Heart left ventricle (tissue), 16 donors: ENCODE measurements at places on chromosomes 16 and 17. TPM values are rescaled to one million over a fixed set of nuclear protein-coding genes. Genes with fewer than 3 reads are reported as not detected.
A peak's percentile ranks its signal among the peaks of the same experiment; 100 is the strongest.

GRCh38 chr17:68094481-68095078 lies 59.0 kb downstream of the KPNA2 start:
- H3K4me1 ChIP-seq, result no peaks in the 10 kb centered on the region
- H3K27me3 ChIP-seq, result no peaks in the 10 kb centered on the region
- DNase-seq, result no peak
- H3K36me3 ChIP-seq, result no peaks in the 10 kb centered on the region

- H3K36me3 ChIP-seq, result no peaks in the 10 kb centered on the region
- no peak overlapping the region for H3K4me3 ChIP-seq
- no peak overlapping the region for H3K27ac ChIP-seq
- peaks cover 7% of the 10 kb centered on the region for H3K4me1 ChIP-seq
These were observed 6.9 kb downstream of the PIMREG start for GRCh38 chr17:6450926-6451832.

- no peaks in the 10 kb centered on the region for H3K36me3 ChIP-seq
- no peak overlapping the region for H3K4me3 ChIP-seq
- H3K27ac ChIP-seq, result no peak overlapping the region
- peaks cover 4% of the 10 kb centered on the region for H3K27me3 ChIP-seq
- DNase-seq, result peak; percentile 57
These were observed 4.8 kb upstream of the MT2A start for GRCh38 chr16:56603589-56603988.

DNA sequence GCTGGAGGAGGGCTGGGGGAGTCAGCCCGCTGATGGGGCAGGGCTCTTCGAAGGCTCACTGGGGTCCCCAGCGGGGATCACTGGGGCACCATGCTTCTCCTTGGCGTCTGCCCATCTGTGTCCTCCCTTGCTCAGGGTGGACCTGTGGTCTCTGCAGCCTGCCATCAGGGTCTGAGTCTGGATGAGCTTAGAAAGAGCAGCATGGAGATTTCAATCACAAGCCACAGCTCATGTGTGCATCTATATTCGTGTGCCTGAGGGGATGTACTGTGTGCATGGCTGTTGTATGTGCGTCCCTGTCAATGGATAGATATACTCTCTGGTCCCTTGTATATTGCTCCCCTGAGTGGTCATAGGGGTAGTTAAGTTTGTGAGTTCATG lies 126.6 kb upstream of the SDK2 start:
- H3K4me1 ChIP-seq, result peaks cover 19% of the 10 kb centered on the region
- no peak overlapping the region for H3K4me3 ChIP-seq
- no peaks in the 10 kb centered on the region for H3K27me3 ChIP-seq
- no peaks in the 10 kb centered on the region for H3K36me3 ChIP-seq

GRCh38 chr16:23917621-23918020 lies 81.8 kb downstream of the PRKCB start:
- no peaks in the 10 kb centered on the region for H3K36me3 ChIP-seq
- H3K4me3 ChIP-seq, result no peak overlapping the region
- no peaks in the 10 kb centered on the region for H3K27me3 ChIP-seq
- no peak for DNase-seq
- H3K27ac ChIP-seq, result no peak overlapping the region
- H3K4me1 ChIP-seq, result no peaks in the 10 kb centered on the region

DNA sequence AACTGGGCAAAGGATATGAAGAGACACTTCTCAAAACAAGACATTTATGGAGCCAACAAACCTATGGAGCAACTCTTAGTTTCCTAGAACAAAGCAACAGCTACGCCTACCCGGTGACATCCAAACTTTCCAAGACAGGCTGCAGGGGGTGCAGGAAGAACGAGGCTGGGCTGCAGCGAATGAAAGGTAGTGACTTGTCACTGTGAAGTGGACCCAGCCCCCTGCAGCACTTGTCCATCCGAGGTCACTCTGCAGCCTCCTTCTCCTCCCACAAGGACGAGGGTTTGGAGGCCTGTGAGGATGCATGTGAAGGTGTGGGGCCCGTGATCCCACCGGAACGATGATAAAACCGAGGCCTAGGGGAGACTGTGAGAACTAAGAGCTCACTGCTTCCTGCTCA lies 192.6 kb upstream of the RPL38 start:
- H3K27me3 ChIP-seq, result peaks cover 66% of the 10 kb centered on the region
- no peak for DNase-seq
- no peak overlapping the region for H3K27ac ChIP-seq
- no peaks in the 10 kb centered on the region for H3K4me1 ChIP-seq
- H3K36me3 ChIP-seq, result no peaks in the 10 kb centered on the region

DNA sequence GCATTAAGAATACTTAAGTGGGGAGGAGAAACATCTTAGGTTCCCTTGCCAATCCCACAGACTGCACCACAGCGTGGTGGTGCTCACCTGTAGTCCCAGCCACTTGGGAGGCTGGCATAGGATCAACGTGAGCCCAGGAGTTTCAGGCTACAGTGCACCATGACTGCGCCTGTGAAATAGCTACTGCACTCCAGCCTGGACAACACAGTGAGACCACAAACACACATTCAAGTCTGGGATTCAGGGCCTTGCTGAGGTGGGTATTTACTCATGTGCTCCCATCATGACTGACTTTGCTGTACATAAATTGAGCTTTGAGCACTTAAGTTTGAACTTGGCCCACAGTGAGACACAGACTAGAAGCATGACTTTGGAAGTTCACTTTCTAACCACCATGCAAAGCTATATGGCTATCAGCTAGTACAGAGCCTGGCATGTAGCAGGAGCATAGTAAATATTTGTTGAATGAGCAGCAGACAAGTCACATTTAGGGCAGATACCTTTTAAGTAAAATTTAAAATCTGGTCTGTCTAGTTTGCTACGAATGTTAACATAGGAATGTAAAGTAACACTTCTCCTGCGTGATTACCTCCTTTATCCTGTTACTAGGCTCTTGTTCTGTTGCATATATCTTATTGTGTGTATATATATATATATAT lies 33.5 kb downstream of the CEP95 start:
- no peaks in the 10 kb centered on the region for H3K27me3 ChIP-seq
- H3K4me1 ChIP-seq, result no peaks in the 10 kb centered on the region
- no peak overlapping the region for H3K4me3 ChIP-seq
- DNase-seq, result no peak
- no peak overlapping the region for H3K27ac ChIP-seq

DNA sequence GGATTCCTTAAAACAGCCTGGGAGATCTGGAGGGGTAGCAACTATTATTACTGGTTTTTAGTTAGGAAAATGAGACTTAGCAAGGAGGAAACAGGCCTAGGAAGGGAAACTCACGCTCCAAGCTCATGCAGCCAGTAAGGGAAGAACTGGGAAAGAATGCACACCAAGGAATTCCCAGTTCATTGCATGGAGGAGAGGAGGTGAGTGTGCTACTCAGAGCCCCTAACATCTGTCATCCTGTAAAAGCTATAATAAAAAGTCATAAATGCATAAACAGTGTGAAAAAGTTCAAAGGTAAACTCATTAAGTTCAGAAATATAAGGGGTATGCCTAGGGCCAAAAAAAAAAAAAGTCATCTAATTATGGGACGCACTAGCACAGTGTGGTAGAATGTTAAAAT lies 25.9 kb downstream of the TMEM98 start:
- H3K27me3 ChIP-seq, result peaks cover 28% of the 10 kb centered on the region
- H3K27ac ChIP-seq, result no peak overlapping the region
- no peak for DNase-seq

The TEX14 gene
- polyA plus RNA-seq, result 0.04 TPM

- H3K4me3 ChIP-seq, result no peak overlapping the region
- H3K27ac ChIP-seq, result no peak overlapping the region
- peaks cover 18% of the 10 kb centered on the region for H3K4me1 ChIP-seq
- peak; percentile 45 for DNase-seq
- H3K27me3 ChIP-seq, result no peaks in the 10 kb centered on the region
These were observed 11.0 kb upstream of the CBFB start for GRCh38 chr16:67017810-67018488.

The SOST gene
- polyA plus RNA-seq, result not detected

GRCh38 chr17:38448208-38448771 lies 20.0 kb downstream of the ARHGAP23 start:
- DNase-seq, result no peak
- no peaks in the 10 kb centered on the region for H3K27me3 ChIP-seq
- H3K4me3 ChIP-seq, result no peak overlapping the region
- H3K4me1 ChIP-seq, result peaks cover 72% of the 10 kb centered on the region
- peak overlapping the region; percentile 83 for H3K27ac ChIP-seq
- no peaks in the 10 kb centered on the region for H3K36me3 ChIP-seq

DNA sequence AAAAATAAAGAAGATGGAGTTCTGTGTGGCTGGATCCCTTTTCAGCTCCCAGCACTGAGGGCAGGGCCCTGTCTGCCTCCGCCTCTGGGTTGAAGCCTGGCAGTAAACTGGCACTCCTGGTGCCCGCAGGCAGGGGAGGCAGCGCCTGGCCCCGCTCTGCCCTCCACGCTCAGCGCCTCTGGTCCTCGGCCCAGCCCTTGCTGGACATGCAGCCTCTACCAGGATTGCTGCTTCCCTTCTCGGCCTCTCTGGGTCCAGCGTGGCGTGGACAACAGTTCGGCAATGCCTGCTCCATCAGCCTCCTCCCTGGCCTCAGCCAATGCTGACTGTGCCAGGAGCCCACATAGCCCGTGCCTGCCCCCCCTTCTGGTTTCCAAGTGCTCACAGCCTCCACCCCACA lies 84.4 kb upstream of the CHMP6 start:
- H3K4me1 ChIP-seq, result no peaks in the 10 kb centered on the region
- no peak for DNase-seq
- H3K36me3 ChIP-seq, result peaks cover 41% of the 10 kb centered on the region
- H3K27me3 ChIP-seq, result no peaks in the 10 kb centered on the region

GRCh38 chr17:58341861-58342475 lies 10.0 kb downstream of the SUPT4H1 start:
- H3K27ac ChIP-seq, result no peak overlapping the region
- H3K27me3 ChIP-seq, result no peaks in the 10 kb centered on the region
- peaks cover 3% of the 10 kb centered on the region for H3K36me3 ChIP-seq
- no peak overlapping the region for H3K4me3 ChIP-seq

The PLCG2 gene
- 2.0 TPM for polyA plus RNA-seq

The G6PC1 gene
- not detected for polyA plus RNA-seq

DNA sequence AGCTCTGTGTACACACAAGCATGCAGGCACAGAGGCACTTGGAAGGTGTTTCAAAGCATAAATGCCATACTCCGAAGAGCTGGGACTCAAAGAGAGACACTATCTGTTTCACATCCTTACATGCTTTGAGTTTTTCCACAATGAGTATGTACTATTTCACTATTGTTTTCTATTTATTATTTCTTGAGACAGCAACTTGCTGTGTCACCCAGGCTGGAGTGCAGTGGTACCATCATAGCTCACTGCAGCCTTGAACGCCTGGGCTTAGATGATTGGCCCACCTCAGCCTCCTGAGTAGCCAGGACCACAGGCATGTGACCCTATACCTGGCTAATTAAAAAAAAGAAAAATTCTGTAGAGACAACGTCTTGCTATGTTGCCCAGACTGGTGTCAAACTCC lies 31.6 kb downstream of the CYB5D2 start:
- no peak overlapping the region for H3K27ac ChIP-seq
- H3K27me3 ChIP-seq, result no peaks in the 10 kb centered on the region
- H3K36me3 ChIP-seq, result peaks cover 100% of the 10 kb centered on the region
- H3K4me3 ChIP-seq, result no peak overlapping the region
- no peaks in the 10 kb centered on the region for H3K4me1 ChIP-seq

GRCh38 chr17:57948169-57948554 lies 7.0 kb downstream of the CUEDC1 start:
- H3K36me3 ChIP-seq, result no peaks in the 10 kb centered on the region
- peaks cover 90% of the 10 kb centered on the region for H3K4me1 ChIP-seq
- H3K4me3 ChIP-seq, result no peak overlapping the region

The GPR179 gene
- 0.08 TPM for polyA plus RNA-seq
